ENCODE measurements at places on chromosomes 13 and 19.

DNA sequence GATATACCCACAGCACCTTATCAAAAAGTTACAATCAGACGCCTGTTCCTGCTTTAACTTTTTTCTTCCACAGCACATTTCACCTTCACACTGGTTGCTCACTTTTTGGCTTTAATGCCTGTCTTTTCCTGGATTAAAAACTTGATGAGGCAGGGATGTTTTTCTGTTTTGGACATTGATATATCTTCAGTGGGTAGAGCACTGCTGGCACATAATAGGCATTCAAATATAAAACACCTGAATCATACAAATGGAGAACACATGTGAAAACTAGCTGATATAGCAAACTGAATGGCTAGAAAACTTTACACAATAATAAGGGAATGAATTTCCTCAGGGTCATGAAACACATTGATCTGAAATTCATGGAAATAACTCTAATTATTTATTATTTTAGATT is 65.6 kb downstream of the STARD13 start:
- DNase-seq: no peak

DNA sequence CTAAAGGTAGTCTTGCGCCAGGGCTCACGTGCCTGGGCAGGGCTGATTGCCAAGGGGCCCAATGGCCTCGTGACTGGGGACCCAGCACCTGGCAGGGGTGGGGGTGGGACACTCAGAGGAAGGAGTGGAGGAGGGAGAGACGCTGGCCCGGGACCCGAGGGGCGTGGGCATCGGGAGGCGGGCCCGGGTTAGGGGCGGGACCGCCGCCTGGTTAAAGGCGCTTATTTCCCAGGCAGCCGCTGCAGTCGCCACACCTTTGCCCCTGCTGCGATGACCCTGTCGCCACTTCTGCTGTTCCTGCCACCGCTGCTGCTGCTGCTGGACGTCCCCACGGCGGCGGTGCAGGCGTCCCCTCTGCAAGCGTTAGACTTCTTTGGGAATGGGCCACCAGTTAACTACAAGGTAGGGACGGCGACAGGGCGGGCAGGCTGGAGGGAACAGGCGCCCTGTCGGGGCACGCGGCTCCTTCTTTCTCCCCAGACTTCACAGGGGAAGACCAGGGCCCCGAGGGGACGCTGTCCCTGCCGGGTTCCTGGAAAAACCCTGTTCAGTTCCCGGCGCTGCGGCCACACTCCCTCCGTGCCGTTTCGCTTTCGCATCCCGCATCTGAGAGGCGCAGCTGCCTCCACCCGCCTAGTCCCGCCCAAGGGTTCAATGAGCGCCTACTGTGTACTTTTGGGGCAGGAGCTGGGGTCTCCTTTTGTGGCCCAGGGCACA is at the start of gene IFI30:
TSS of gene IFI30 (plus strand) at position 242 of the 717 bp plus-strand sequence. CDS start at position 271, 29 bp downstream.
- DNase-seq: peak; percentile 76

DNA sequence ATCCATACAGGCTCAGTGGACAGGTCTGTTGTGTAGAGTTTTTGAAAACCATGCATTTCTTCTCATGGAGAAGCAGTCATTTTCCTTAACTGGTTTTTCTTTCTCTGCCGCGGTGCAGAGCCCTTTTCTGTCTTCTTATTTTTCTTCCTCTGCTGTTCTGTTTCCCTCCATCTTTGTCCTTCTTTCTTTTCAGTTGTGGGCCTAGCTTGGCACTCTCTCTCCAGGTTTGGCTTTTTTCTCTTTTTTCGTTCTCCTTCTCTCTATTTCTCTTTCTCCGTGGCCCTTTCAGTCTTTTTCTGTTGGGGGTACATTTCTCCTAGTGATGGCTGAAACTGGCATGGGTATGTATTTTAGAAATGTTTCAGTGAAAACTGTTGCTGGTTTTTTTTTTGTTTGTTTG is 24.1 kb downstream of the NFIX start:
- DNase-seq: no peak

DNA sequence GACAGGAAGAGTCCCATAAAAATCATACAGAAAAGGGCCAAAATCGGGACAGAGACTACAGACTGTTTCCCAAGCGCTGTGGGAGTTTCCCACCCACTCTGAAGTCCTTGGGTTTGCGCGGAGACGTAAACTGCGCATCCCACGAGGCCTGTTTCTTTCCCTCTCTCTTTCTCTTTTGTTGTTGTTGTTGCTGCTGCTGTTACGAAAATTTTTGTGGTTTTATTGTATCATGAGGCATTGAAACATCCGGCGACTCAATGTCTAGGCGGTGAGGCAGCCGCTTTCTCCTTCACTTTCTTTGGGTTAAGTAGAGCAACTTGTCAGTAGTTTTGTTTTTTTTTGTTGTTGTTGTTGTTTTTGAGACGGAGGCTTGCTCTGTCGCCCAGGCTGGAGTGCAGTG is 1.6 kb upstream of the PPP1R12C start:
- no peak for DNase-seq

DNA sequence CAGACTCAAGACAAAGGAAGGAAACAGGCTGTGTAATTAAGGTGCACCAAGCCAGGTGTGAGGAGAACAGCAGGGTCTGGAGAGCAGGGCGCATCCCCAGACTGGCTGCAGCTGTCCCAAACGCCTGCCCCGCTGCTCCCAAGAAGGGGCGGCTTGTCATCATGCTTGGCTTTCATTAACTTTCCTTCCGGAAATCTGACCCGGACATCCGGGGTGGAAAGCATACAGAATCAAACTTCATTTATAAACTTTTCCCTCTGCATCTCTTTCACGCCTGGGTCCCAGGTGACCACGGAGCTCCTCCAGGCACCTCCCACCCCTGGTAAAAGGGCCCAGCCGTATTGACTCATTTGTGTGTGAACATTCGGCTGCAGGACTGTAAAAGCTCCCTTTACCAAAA is 31.7 kb downstream of the TSHZ3 start:
- DNase-seq: no peak

- no peak for DNase-seq
Measured at GRCh38 chr19:58381460-58382212, 806 bp upstream of the ZNF837 start.

- no peak for DNase-seq
Measured at GRCh38 chr13:102598061-102598460, 1.3 kb downstream of the TPP2 start.

- DNase-seq: no peak
Measured at GRCh38 chr13:93715866-93716265, 489.3 kb downstream of the GPC6 start.

DNA sequence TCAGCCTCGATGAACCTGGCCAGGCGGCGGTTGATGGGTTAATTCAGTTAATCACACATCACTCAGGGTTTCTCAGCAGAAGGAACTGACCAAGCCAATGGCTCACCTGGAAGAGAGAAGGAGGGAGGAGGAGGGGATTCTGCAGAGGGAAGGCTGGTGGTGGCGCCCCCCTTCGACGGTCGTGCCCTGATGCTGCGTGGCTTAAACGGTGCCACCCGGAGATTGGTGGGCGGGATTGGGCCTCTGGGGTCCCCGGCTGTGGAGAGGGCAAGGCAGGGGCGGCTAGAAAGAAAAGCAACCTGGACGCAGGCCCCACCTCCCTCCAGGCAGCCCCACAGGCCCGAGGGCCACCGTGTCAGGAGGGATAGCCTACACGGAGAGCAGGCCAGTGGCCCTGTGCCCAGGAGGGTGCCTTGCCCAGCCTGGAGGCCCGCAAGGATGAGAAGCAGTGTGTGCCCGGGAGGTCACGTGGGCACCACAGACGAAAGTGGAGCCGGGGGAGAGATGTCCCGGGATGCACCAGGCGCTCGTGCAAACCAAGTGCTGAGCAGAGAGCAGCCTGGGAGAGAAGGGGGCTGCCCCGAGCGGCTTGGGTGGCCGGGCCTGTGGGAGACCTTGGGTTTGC is 16.0 kb downstream of the CSNK1G2 start:
- no peak for DNase-seq

DNA sequence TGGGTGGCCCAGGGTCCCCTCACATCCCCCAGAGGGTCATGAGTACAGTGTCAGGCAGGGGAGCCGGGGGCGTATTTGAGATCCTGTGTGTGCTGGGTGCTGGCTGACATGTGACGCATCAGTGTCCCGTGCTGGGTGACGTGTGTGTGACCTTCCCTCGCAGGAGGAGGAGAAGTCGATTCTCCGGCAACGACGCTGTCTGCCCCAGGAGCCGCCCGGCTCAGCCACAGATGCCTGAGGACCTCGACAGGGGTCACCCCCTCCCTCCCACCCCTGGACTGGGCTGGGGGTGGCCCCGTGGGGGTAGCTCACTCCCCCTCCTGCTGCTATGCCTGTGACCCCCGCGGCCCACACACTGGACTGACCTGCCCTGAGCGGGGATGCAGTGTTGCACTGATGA is 25.8 kb downstream of the PNPLA6 start:
- no peak for DNase-seq

GRCh38 chr19:46221981-46222610 is 7.4 kb upstream of the IGFL1 start:
- no peak for DNase-seq

DNA sequence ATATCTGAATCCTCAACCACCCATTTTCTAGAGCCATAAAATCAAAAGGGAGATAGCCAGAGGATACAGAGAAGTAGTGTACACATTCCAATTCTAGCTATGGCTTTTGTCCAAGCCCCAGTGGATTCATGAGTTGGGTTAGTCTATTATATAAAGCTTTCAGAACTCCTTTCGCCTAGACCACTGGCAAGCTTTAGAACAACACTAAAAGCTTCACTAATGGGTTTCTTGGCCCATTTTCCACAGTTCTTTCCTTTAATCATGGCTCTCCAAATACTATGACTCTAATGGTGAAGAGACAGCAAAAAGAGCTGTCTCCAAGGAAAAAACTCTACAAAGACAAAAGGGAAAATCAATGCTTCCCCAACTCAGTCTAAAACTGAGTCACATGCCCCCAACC is 48.2 kb upstream of the SLITRK5 start:
- no peak for DNase-seq

DNA sequence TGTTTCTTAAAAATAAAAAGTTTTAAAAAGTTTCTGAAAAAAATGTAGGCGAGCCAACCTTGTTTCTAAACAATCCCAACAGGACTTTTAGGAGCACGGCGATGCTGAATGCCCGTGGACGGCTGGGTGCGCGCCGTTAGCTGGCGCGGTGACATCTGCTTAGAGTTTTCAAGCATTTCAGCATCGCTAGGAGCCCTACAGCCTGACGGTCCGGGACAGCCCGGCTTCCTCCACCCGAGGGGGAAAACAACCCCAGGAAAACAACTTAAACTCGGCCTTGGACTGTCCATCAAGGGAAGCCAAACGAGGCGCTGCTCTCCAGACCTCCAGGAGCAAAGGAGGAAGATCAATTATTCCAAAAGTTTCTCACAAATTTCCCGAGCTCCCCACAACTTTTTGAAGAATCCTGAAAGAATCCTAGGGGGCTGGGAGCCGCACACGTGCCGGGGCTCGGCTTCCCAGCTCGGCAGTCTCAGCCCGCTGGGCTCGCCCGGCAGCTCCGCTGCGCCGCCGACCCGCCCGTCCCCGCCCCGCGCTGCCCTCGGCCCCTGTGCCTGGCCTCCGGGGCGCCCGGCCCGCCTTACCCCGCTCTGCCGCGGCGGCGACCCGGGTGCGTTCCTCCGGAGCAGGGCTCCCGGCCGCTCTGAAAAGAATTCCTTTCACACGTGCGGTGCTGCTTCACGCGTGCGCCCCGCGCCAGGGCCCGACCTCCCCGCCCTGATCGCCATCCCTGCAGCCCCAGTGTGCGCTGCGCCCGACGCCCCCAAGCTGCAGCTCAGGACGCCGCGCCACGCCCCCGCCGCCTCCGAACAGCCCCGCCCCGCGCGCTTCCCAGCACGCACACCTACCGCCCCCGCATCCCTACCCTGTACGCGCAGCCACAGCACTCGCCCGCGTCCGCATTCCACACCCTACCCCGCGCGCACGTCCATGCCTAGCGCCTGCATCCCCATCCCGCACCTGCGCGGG is at the start of gene GJA3:
TSS of gene GJA3 (minus strand) at position 747 of the 969 bp plus-strand sequence. CDS start 17,764 bp downstream, outside the sequence.
- peak; percentile 74 for DNase-seq

DNA sequence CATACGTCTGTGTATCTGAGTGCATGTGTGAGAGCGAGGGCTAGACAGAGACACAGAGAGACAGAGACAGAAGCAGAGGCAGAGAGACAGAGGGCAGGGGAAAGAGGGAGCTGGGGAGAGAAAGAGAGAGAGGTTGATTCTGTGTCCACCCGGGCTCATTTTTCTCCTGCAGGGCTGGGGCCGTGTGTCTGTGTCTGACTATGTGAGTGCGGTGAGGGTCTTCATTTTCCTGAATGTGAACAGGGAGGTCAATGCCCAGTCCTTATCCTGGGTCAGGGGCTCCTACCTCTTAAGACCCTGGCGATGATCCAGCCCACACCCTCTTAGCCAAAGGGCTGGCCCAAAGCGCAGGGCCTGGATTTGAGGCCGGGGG is 17.7 kb downstream of the LRRC4B start:
- no peak for DNase-seq

DNA sequence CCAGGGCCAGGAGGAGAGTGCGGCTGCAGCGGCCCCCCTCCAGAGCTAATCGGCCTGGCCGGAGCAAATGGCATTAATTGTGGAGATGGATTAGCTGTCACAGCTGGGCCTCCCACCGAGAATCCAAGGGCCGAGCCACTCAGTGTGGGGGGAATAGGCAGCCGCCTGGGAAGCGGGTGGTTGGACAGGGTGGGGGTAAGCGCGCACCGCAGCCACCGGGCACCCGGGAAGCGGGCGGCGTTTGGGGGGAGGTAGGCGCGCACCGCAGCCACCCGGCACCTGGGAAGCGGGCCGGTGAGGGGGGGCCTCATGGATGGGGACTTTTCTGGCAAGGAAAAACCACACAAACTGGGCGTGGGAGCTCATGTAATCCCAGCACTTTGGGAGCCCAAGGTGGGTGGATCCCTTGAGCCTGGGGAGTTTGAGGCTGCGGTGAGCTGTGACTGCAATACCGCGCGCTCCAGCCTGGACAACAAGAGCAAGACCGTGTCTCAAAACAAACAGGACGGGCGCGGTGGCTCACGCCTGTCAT is 9.7 kb downstream of the R3HDM4 start:
- no peak for DNase-seq

GRCh38 chr13:27796544-27797227 is 4.4 kb downstream of the GSX1 start:
- no peak for DNase-seq

DNA sequence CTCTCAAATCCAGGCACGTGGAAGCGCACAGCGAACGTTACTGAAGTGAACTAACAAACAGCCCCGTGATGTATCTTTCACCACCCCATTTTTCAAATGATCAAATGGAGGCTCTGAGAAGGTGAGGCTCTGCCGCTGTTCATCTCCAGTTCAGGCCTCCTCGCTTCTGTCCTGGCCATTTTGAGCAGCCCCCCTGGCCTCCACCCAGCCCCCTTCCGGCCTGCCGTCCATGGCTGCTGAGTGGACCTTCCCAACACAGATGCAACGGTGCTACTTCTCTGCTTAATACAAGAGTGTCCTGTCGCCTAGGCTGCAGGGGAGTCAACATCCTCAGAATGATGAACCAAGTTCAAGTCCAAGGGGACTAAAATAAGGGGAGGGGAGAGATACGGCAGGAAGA is 9.7 kb downstream of the SYDE1 start:
- no peak for DNase-seq

- DNase-seq: no peak
Measured at GRCh38 chr19:29630655-29631054, 24.6 kb downstream of the POP4 start.

- DNase-seq: no peak
Measured at GRCh38 chr19:29107831-29108230, 105.1 kb downstream of the UQCRFS1 start.

- DNase-seq: no peak
Measured at GRCh38 chr13:53004573-53004972, 24.0 kb upstream of the OLFM4 start.

GRCh38 chr19:4124638-4125037 is 716 bp upstream of the MAP2K2 start:
- no peak for DNase-seq

- no peak for DNase-seq
Measured at GRCh38 chr19:5354403-5354802, 13.8 kb upstream of the PTPRS start.
